ENCODE measurements at places on chromosomes 7 and 10.

GRCh38 chr10:5090551-5090950 lies 3.7 kb upstream of the AKR1C3 start:
- DNase-seq, result no peak

DNA sequence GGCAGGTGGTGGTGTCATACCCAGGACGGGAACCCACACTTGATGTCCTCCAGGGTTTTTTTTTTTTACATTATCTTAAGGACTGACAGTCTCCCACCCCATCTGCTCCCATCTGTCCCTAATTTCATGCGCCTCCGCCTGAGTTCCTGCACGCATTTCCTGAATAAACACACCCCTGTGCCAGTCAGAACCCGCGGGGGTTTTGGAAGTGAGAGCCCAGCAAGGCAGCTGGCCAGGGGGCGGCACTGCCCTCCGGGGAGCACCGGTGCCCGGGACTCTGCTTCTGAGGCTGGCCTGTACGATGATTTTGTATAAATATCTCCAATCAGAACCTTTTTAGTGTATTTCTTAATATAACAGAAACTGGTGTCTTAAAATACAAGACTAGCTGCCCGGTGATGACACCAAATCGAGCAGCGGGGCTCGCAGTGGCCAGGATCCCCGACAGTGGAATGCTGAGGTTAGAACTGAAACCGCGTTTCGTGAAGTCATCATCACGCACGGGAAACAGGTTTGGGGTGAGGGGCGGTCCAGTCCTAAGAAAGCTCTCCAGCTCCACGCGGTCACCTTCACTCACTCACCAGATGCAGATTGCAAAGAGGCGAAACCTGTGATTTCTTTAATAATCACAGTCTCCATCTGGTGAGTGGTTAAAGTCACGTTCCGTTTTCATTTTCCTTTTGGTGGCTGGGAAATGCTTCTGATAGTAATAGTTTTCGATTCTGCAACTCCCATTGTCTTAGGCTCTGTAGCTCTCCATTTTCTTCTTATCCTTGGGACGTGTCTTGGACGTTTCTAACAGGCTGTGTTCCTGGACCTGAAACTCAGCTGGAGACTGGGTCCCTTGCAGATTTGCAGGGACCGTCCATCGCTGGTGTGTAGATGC lies 19.7 kb downstream of the BNIP3 start:
- DNase-seq, result no peak

- no peak for DNase-seq
Observed at GRCh38 chr10:49282879-49283341, 16.1 kb upstream of the C10orf71 start.

DNA sequence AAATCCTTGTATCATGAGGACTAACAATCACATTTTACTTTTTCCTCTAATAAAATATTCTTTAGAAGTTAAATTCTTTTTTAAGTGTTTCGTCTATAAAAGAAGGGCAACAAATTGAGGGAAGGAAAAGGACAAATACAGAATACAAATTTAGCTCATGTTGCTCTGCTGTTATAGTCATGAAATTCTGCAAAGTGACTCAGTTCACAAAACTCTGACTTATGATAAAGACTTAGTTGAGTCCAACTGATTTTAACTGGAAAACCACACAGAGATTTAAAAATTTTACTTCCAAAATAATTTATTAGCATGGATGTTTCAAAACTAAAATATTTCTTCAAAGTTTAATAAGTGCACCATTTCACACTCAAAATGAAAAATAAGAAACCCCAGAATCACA lies 75.0 kb upstream of the GPR22 start:
- no peak for DNase-seq

GRCh38 chr7:127404286-127405072 lies 12.0 kb upstream of the ZNF800 start:
- no peak for DNase-seq
